Stomach (tissue), 19 donors: ENCODE measurements at places on chromosomes 12 and 14.

- no peak for DNase-seq
Measured at GRCh38 chr12:88854260-88854659, 274.0 kb upstream of the KITLG start.

- no peak for DNase-seq
Measured at GRCh38 chr14:24439830-24440605, 2.6 kb downstream of the SDR39U1 start.

GRCh38 chr12:123396543-123396942 lies 12.6 kb downstream of the KMT5A start:
- DNase-seq, result no peak

DNA sequence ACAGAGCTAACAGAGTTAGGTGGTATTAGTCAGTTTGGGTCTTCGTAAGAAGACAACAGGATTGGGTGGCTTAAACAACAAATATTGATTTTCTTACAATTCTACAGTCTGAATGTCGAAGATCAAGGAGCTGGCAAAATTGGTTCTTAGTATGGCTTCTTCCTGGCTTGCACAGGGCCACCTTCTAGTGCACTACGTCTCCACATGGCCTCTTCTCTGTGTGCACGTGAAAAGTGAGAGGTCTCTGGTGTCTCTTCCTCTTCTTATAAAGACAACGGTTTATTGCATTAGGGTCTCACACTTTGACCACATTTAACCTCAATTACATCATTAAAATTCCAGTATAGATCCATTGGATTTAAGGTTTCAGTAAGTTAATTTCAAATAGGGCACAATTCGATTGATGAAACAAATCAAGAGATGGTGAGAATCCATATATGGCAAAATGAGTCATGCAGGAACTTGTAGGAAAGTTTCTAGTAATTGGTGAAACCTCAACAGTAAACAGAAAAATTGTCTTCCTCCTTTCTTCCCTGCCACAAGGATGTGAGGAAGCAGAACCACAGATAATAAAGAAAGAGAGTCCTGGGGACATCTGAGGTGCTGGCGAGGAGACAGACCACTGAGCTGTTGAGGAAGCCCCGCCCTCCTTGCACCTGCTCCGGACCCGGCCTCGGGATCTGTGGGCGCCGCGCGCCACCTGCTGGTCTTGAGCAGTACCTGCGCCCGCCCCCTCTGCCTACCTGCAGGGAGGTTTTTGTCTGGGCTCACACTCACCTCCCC lies 846.7 kb downstream of the TMEM121 start:
- peak; percentile 73 for DNase-seq

GRCh38 chr12:45416126-45416525 lies 200.2 kb downstream of the ANO6 start:
- no peak for DNase-seq

DNA sequence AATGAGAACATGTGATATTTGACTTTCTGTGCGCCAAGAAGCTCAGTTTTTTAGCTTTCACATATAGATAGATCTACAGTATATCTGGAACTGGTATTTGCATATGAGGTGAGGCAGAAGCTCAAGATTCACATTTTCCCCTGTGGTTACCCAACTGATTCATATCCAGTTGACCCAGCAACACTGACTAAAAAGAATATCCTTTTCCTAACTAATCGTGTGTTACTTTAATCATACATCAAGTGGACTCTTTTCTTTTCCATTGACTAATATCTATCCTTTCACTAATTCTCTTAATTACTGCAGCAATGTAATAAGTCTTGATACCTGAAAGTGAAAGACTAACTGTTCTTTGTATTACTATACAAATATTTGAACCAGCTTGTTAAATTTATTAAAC lies 236.1 kb downstream of the AEBP2 start:
- no peak for DNase-seq

GRCh38 chr12:123085730-123086487 lies 65.0 kb downstream of the PITPNM2 start:
- peak; percentile 68 for DNase-seq

DNA sequence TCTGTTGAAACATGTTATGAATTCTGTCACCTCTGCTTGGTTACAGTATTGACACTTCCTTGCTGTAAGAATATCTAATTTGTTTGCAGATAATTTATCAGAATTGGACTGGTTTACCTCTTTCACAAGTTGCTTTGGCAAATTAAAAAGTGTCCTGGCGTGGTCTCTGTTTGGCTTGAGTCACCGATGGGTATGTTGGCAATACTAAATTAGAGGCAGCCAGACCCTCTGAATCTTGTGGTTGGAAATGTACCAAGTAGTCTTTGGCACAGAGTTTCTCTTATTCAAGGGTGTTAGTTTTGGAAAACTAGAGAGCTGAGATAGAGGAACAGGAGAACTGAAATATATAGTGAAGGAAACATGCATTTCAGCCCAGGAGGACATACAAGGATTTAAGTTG lies 521.1 kb upstream of the MGAT4C start:
- peak; percentile 1 for DNase-seq

DNA sequence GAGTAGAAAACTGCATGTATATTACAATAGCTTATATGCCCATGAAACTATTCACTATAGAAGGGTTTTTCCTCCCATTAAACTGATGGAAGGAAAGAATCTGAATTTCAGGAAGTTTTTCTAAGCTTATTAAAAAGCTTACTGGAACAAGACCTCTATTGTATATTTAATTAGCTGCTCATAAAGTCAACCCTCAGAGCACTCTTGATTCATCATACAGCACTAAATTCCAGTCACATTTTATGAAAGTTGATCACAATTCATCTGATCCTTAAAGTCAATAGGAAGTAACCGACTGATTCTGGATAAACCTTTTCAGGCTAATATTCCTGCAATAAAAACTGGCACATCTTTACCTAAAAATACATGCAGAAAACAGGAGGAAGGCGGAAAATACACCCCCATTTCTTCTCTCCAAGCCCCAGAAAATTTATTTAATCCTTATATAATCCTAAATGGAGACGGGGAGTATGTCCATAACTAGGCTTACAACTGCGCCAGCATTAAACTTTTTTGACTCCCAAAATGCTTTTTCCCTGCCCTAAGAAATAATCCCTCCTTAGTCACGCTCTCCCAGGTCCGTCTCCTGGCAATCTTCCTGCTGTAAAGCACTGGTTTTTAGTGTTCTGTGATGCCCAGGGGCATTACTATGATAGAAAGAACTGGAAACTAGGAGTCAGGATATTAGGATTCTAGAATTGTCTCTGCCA lies 35.3 kb downstream of the DICER1 start:
- DNase-seq, result no peak

DNA sequence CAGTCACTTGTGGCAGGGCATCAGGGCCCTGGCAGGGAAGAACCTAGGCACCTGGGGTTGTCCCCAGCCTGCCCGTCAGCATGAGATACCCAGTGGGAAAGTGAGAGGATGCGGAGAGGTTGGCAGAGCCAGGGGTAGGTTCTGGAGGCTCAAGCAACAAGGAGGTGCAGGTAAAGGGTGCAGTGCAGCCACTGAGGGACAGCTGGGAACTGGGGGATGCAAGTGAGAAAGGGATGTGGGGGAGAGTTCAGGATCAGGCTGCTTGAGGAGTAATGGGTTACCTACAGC lies 18.7 kb downstream of the VASH1 start:
- no peak for DNase-seq

DNA sequence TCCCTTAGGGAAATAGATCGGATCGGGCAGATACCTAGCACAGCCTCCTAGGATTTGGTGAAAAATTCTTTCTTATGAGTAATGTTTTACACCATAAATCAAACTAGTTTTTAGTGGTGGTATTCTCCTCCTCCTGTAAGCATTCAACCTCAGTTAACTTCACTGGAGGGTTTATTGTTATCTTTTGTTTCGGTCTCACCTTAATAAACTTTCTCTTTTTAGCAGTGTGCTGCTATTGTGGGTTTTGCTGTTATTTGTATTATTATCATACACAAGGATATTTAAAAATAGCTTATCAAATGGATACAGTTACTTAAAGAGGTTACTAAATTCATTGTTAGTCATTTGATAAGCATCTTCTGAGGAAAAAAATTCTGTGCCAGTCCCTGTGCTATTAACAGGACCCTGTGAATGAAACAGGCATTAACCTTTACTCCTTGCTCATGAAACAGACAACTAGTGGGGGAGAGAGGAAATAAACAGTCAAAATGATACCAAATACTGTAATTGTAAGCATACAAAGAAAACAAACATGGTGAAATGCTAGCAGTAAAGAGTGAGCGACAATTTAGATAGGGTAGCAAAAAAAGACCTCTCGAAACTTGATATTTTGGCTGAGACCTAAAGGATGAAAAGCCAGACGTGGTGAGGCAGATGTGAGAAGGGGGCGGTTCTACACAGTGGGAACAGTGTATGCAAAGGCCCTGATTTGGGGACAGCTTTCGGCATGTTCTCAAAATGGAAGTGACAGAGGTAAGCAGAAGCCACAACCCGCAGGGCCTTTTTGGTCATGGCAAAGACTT lies 178.7 kb upstream of the SOX5 start:
- no peak for DNase-seq

- DNase-seq, result peak; percentile 33
Measured at GRCh38 chr14:58072288-58073071, 79.5 kb downstream of the ARMH4 start.

GRCh38 chr12:89349814-89350213 lies 2.5 kb downstream of the DUSP6 start:
- peak; percentile 75 for DNase-seq

- DNase-seq, result no peak
Measured at GRCh38 chr12:10126413-10126812, 3.6 kb downstream of the CLEC7A start.

- DNase-seq, result no peak
Measured at GRCh38 chr12:11785712-11786111, 136.2 kb downstream of the ETV6 start.

GRCh38 chr14:89750908-89751392 lies 203.6 kb downstream of the EFCAB11 start:
- peak; percentile 35 for DNase-seq

GRCh38 chr14:66514213-66514612 lies 6.3 kb downstream of the GPHN start:
- no peak for DNase-seq

DNA sequence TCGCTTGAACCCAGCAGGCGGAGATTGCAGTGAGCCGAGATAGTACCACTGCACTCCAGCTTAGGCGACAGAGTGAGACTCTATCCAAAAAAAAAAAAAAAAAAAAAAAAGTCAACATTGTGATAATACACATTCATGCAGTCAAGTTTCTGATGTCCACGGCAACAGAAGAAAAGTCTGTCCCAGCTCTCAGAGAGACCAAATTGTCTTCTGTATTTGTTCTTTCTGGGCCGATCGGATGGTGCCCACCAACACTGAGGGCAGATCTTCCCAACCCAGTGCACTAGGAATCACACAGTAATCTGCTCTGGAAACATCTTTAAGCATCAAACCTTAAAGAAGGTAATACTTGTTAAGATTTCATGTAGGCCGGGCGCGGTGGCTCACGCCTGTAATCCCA lies 31.6 kb downstream of the EAPP start:
- no peak for DNase-seq

- no peak for DNase-seq
Measured at GRCh38 chr14:94175747-94176146, 1.6 kb downstream of the PPP4R4 start.

DNA sequence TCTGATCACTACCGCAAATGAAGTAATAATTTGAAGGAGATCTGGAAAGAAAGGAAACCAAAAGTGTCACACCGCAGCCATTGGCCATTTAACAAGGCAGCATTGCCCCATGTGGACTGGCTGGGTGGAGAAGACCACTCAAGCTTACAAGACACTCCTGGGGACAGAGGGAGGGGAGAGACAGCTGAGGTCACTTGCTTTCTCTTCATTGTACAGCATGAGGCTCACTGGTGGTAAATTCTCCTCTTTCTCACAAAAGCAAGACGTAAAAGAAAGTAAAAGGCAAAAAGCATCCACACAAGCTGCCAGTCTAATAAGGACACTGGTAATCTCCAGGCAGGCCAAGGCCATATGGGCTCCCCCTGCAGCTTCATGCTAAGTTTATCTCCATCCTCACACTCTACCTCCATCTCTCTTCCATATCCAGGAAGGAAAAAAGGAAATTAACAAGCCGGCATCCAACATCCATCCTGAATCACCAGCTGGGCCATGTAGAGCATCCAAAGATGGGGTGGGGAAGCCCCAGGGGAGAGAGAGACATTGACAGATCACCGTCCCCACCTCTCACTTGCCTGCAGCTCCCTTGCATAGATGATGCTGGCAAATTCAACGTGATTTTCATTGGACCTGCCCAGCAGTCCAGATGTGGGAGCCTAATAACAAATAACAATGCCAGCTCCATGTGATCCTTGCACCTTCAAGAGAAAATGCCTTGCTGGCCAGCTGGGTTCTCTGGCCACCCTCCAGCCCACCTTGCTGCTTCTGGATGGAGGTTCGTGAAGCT lies 100.6 kb downstream of the DPF3 start:
- no peak for DNase-seq

DNA sequence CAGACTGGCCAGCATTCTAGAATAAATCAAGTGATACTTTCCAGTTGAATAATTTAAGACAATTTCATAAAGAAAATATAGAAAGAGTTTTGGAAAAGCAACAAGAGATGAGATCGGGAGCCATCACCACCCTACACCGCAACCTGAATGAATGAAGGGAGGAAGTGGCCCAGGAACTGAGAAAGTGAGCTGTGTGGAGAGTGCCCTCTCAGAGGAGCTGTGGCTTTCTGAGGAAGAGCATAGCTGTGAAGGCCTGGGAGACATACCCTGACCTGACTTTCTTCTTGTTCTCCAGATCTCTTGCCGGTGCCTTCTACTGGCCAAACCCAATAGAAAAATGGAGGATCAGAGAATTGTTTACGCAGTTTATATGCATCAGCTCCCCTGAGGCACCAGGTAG lies 79.3 kb upstream of the TSPAN8 start:
- no peak for DNase-seq

- peak; percentile 61 for DNase-seq
Measured at GRCh38 chr12:56629459-56630179, 507 bp downstream of the BAZ2A start.

DNA sequence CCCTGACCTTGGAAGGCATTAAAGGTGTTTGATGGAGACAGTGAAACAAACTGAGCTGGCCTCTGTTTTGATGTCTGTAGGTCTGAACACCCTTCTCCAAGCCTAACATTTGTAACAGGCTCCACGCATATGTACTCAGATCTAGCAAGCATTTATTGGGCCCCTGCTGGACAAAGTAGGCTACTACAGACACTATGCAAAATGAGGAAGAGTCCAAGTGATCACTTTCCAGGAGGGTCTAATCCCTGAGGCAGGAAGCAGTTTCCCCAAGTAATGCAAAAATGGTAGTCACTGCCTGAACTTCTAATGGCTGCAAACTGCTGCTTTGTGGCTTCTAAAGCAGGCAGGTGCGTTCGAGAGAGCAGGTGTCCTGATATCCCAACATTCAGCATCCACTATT lies 405.8 kb downstream of the MED13L start:
- DNase-seq, result no peak
